Activated T-cell treated with anti-CD3 and anti-CD28 coated beads for 4 hours (primary cell): ENCODE measurements at places on chromosomes 11 and 22.

DNA sequence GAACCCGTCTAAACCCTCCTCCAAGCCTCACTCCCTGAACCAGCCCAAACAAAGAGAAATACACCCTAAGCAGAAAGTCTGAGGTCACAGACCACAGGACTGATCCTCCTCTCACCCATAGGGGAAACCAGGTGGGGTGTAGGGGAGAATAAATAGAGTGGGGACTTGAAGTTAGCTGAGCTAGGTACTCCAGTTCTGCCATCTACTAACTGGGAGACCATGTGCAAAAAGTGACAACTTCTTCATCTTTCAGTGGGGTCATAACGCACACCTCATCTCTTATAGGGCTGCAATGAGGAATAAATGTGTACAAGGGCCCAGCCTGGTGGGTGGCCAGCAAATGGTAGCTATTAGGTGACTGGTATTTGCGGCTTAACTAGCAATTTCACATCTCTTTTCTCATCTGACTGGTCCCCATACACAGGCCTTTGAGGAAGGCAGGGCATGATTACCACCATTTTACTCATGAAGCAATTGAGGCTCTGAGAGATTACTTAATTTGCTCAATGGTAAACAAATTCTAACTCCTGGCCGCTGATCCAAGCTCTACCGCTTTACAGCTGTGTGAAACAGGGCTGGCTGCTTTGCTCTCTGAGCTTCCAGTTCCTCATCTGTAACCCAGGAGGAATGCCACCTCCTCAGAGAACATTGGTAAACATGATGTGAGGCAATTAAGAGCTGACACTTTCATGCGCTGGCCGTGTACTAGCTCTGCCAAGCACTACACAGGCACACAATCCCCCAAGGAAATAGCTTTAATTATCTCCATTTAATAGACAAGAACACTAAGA lies 16.6 kb downstream of the TBC1D10A start:
- no peak for DNase-seq

- no peak for DNase-seq
Observed at GRCh38 chr22:20647586-20648305, 126.2 kb upstream of the SERPIND1 start.

DNA sequence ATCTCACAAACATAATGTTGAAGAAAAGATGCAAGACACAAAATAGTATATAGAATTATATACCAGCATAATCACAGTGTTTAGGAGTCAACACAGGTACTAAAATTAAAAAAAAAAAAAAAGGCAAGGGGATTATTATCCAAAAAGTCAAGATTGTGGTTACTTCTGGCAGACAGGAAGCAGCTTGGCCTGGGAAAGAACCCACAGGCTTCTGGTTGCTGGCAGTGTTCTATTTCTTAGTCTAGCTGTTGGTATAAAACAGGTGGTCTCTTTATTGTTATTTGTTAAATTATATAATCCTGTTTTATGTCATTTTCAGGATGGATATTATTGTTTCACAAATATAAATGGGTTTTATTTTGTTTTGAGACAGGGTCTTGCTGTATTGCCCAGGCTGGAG lies 54.0 kb downstream of the C11orf58 start:
- no peak for DNase-seq

DNA sequence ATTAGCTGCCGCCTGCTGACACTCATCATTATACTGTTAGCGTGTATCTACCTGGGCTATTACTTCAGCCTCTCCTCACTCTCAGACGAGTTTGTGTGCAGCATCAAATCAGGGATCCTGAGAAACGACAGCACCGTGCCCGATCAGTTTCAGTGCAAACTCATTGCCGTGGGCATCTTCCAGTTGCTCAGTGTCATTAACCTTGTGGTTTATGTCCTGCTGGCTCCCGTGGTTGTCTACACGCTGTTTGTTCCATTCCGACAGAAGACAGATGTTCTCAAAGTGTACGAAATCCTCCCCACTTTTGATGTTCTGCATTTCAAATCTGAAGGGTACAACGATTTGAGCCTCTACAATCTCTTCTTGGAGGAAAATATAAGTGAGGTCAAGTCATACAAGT lies 51.1 kb downstream of the PANX1 start:
- DNase-seq = no peak

GRCh38 chr11:71955898-71956456 lies 27.1 kb downstream of the RNF121 start:
- no peak for DNase-seq

GRCh38 chr11:119414734-119415133 lies 8.2 kb downstream of the THY1 start:
- DNase-seq = no peak
